Stimulated activated CD4-positive, alpha-beta T cell treated with anti-CD3 and anti-CD28 coated beads, Interleukin-4, amount 100 ng/mL, for 4 hours (primary cell): ENCODE measurements at places on chromosomes 13 and 19.

GRCh38 chr19:31261603-31262212, 87.5 kb downstream of the TSHZ3 start:
- DNase-seq = no peak

DNA sequence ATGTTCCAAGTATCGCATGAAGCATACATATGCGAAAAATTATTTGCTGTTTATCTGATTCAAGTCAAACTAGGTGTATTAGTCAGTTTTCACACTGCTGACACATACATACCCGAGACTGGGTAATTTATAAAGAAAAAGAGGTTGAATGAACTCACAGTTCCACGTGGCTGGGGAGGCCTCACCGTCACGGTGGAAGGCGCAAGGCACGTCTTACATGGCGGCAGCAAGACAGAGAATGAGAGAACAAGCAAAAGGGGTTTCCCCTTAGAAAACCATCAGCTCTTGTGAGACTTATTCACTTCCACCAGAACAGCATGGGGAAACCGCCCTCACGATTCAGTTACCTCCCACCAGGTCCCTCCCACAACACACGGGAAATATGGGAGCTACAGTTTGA, 13.0 kb upstream of the PROZ start:
- DNase-seq = peak; percentile 37

DNA sequence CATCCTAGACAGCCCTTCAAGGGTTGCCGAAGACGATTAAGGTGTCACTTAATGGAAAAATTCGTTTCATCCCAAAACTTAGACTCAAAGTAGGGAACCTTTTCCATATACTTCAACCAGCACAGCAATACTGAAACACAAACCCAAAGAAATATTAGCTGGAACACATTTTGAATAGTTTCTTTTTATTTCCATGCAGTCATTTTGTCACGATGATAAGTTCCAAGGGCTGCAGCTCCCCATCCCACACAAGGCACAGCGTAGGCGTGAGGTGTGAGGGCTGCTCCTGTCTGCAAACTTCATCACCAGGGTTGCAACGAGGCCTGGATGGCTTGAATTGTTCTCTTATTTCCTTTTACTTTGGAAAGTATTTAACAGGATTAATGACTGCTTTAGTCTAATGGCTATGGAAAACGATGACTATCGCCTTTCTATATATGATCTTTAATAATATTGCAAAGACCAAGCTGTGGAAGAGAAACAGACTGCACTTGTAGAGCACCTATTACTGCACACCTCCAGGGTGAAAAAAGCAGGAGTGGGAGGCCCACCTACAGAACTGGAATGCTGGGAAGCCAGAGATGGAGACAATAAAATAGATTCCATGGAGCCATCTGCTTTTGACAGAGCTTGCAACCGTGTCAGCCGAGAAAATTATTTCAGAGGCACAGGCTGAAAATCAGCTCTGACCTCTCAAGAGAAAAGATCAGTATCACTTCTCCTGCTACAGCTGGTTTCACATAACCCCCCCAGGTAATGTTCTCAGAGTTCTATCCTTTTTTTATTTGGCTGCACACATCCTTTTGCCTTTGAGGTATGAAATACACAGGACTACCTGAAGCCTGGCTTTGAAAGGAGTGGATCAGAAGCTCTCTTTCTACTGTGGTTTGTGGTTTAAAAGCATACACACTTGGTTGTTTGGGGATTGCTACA, 274.5 kb upstream of the NBEA start:
- no peak for DNase-seq

- no peak for DNase-seq
Measured at GRCh38 chr19:30621326-30621920, 249.2 kb downstream of the ZNF536 start.

DNA sequence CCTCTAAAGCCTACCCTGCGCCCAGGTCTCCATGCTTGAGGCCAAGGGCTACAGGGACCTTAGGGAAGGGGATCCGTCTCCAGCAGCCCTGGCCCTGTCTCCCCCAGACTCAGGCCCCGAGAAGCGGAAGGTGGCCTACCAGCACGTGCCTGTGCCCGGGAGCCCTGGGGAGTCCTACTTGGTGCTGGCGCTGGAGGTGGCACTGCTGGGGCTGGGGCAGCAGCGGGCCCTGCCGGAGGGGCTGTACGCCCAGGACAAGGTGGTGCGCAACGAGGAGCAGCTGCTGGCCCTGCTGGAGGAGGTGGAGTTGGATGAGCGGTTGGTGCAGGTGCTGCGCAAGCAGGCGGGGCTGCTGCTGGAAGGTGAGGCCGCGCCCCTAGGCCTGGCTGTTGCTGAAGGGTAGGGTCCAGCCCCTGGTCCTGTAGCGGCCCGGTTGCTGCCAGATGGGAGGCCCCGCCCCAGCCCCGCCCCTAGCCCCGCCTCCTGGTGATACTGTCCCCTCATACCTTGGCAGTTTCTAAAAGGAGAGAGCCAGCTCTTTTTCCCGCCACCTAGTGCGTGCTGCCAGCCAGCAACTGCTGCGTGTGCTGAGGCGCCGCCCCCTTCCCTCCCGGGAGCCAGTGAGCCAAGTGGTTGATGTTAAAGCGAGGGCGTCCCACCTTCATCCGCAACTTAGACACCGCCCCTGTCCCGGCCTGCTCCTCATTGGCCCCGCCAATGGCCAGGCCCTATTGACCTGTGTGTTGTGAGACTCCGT, 22.6 kb downstream of the ZSWIM4 start:
- DNase-seq = peak; percentile 22

GRCh38 chr13:29476046-29476445, 119.4 kb downstream of the SLC7A1 start:
- no peak for DNase-seq

GRCh38 chr19:40921005-40921897, 39.2 kb upstream of the CYP2A7 start:
- no peak for DNase-seq

DNA sequence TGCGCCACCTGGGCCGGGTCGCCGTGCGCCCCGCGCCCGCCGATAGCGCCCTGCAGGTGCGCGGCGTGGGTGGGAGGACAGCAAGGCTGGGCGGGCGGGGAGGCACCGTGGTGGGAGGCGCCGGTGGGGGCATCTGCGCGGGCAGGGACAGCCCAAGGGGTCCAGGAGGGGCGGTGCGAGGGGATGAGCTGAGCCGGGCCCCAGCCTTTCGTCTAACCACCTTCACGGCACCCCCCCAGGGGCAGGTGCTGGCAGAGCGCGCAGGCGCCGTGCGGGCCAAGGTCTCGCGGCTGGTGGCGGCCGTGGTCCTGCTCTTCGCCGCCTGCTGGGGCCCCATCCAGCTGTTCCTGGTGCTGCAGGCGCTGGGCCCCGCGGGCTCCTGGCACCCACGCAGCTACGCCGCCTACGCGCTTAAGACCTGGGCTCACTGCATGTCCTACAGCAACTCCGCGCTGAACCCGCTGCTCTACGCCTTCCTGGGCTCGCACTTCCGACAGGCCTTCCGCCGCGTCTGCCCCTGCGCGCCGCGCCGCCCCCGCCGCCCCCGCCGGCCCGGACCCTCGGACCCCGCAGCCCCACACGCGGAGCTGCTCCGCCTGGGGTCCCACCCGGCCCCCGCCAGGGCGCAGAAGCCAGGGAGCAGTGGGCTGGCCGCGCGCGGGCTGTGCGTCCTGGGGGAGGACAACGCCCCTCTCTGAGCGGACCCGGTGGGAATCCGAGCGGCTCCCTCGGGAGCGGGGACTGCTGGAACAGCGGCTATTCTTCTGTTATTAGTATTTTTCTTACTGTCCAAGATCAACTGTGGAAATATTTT, 3.1 kb downstream of the KISS1R start:
- DNase-seq = peak; percentile 66
